Chondrocyte (in vitro differentiated cells): ENCODE measurements at places on chromosomes 1 and 21. TPM values are rescaled to one million over a fixed set of nuclear protein-coding genes. Genes with fewer than 3 reads are reported as not detected.
A peak's percentile ranks its signal among the peaks of the same experiment; 100 is the strongest.

DNA sequence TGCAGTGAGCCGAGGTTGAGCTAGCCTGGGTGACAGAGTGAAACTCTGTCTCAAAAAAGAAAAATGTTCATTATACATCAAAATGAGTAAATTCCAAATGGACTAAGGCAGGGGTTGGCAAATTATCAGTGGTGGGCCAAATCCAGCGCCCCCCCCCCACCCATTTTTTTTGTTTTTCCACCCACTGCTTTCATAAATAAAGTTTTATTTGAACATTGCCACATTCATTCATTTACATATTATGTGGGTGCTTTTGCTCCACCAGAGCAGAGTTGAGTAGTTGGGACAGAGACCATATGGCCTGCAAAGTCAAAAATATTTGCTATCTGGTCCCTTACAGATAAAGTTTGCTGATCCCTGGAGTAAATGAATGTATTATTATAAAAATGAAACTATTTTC lies 99.4 kb downstream of the ZMYM4 start:
- no peak overlapping the region for H3K4me3 ChIP-seq
- DNase-seq, result no peak
- H3K27ac ChIP-seq, result no peak overlapping the region
- H3K4me1 ChIP-seq, result peaks cover 14% of the 10 kb centered on the region
- H3K27me3 ChIP-seq, result no peaks in the 10 kb centered on the region

GRCh38 chr1:119882132-119883049 lies 13.9 kb downstream of the ADAM30 start:
- DNase-seq, result no peak
- no peak overlapping the region for H3K27ac ChIP-seq
- H3K27me3 ChIP-seq, result no peaks in the 10 kb centered on the region
- H3K4me3 ChIP-seq, result no peak overlapping the region
- peaks cover 4% of the 10 kb centered on the region for H3K4me1 ChIP-seq

DNA sequence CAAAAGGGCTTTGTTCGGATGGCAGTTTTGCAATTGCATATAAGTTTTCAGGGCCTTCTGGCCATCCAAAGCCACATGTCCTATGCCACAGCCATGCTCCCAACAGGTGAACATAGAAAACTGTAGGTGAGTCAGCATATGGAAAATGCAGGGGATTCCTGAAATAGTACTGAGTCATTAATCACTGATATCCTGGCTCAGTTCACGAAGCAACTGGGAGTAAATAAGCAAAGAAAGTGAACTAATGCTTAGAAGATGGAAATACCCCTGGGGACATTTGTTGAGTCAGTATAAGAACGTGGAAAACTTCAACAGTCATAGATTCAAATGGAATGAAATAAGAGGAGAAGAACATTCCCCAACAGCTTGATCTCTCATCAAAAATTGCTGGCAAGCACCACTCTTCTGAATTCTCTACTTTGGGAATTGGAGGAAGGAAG lies 148.9 kb upstream of the RUNX1 start:
- no peaks in the 10 kb centered on the region for H3K27me3 ChIP-seq
- H3K4me3 ChIP-seq, result no peak overlapping the region
- H3K4me1 ChIP-seq, result peaks cover 42% of the 10 kb centered on the region
- no peaks in the 10 kb centered on the region for H3K36me3 ChIP-seq
- no peak for DNase-seq

KCNQ4 gene
- 0.60 to 3.4 TPM (median 3.0 TPM) in 3 replicates for total RNA-seq

- peaks cover 20% of the 10 kb centered on the region for H3K4me1 ChIP-seq
- H3K27ac ChIP-seq, result peak overlapping the region; percentile 49
- no peaks in the 10 kb centered on the region for H3K27me3 ChIP-seq
- no peaks in the 10 kb centered on the region for H3K36me3 ChIP-seq
- H3K4me3 ChIP-seq, result no peak overlapping the region
- no peak for DNase-seq
Measured at GRCh38 chr1:203564024-203564423, 62.6 kb upstream of the ATP2B4 start.

- H3K27ac ChIP-seq, result no peak overlapping the region
- DNase-seq, result no peak
- H3K36me3 ChIP-seq, result no peaks in the 10 kb centered on the region
- peaks cover 12% of the 10 kb centered on the region for H3K4me1 ChIP-seq
Measured at GRCh38 chr1:246497331-246497915, 9.7 kb downstream of the SMYD3 start.

PCAT6 gene
- total RNA-seq, result 4.2 to 6.8 TPM (median 4.5 TPM) in 3 replicates

DNA sequence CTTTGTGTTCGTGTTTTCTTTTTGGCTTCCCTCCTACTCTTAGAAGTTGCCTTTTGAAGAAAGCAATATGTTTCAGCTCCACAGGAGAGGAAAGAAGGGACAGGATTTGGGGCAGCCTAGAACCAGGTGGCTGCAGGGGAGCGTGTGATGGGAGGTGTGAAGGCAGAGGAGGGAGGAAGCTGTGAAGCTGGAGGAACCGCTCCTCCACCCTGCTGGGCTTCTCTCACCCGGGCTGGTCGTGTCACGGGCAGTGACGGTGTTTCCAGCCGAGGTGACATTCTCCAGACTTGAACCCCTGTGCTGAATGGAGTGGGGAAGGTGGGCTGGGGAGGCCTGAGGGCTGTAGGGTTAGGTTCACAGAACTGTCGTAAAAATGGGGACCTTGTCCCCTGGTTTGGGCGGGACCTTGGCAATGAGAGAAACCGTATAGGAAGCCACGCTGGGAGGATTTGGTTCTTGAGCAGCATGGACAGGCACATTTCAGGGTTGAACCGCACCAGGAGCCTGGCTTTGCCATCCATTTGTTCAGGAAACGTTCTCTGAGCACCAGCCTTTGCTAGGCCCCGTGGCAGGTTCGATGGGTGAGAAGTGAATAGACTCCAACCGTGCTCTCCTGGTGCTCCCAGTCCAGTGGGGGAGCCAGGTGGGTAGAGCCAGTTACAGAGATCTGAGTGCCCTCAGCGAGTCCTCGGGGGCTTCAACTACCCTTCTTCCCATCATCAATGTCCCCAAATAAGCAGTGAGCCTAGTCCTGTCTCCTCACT lies 103.0 kb downstream of the PRDM2 start:
- H3K4me3 ChIP-seq, result no peak overlapping the region
- no peaks in the 10 kb centered on the region for H3K36me3 ChIP-seq
- peaks cover 3% of the 10 kb centered on the region for H3K4me1 ChIP-seq
- DNase-seq, result no peak
- no peaks in the 10 kb centered on the region for H3K27me3 ChIP-seq

CLDN17 gene
- not detected in 3 replicates for total RNA-seq

- no peaks in the 10 kb centered on the region for H3K27me3 ChIP-seq
- no peak for DNase-seq
- no peaks in the 10 kb centered on the region for H3K4me1 ChIP-seq
- H3K4me3 ChIP-seq, result no peak overlapping the region
- H3K36me3 ChIP-seq, result peaks cover 2% of the 10 kb centered on the region
- H3K27ac ChIP-seq, result no peak overlapping the region
Measured at GRCh38 chr1:198959032-198959431, 320.2 kb downstream of the PTPRC start.

- no peaks in the 10 kb centered on the region for H3K36me3 ChIP-seq
- DNase-seq, result no peak
- H3K27ac ChIP-seq, result peak overlapping the region; percentile 2
- H3K27me3 ChIP-seq, result no peaks in the 10 kb centered on the region
- no peak overlapping the region for H3K4me3 ChIP-seq
Measured at GRCh38 chr1:163083690-163084089, 14.5 kb downstream of the RGS4 start.

GRCh38 chr1:110328274-110328673 lies 10.9 kb upstream of the RBM15 start:
- H3K27ac ChIP-seq, result no peak overlapping the region
- DNase-seq, result no peak
- H3K27me3 ChIP-seq, result no peaks in the 10 kb centered on the region
- no peak overlapping the region for H3K4me3 ChIP-seq
- H3K4me1 ChIP-seq, result no peaks in the 10 kb centered on the region

GRCh38 chr1:15384301-15384901 lies 25.3 kb upstream of the EFHD2 start:
- H3K27ac ChIP-seq, result no peak overlapping the region
- H3K36me3 ChIP-seq, result no peaks in the 10 kb centered on the region
- H3K27me3 ChIP-seq, result peaks cover 47% of the 10 kb centered on the region
- no peak for DNase-seq
- H3K4me3 ChIP-seq, result no peak overlapping the region
- H3K4me1 ChIP-seq, result no peaks in the 10 kb centered on the region

- H3K27ac ChIP-seq, result no peak overlapping the region
- H3K36me3 ChIP-seq, result no peaks in the 10 kb centered on the region
- no peaks in the 10 kb centered on the region for H3K4me1 ChIP-seq
- DNase-seq, result no peak
- H3K4me3 ChIP-seq, result no peak overlapping the region
- peaks cover 16% of the 10 kb centered on the region for H3K27me3 ChIP-seq
Measured at GRCh38 chr1:30300669-30301068, 422.7 kb downstream of the MATN1 start.

- H3K4me1 ChIP-seq, result peaks cover 69% of the 10 kb centered on the region
- H3K4me3 ChIP-seq, result peak overlapping the region; percentile 93
- peak overlapping the region; percentile 99 for H3K27ac ChIP-seq
- H3K36me3 ChIP-seq, result peaks cover 28% of the 10 kb centered on the region
- no peaks in the 10 kb centered on the region for H3K27me3 ChIP-seq
- no peak for DNase-seq
Measured at GRCh38 chr1:234608025-234608910, 1.7 kb downstream of the IRF2BP2 start.

SLC45A1 gene
- total RNA-seq, result 2.9 to 5.1 TPM (median 4.8 TPM) in 3 replicates

- H3K27me3 ChIP-seq, result no peaks in the 10 kb centered on the region
- no peak overlapping the region for H3K4me3 ChIP-seq
- H3K36me3 ChIP-seq, result no peaks in the 10 kb centered on the region
- no peaks in the 10 kb centered on the region for H3K4me1 ChIP-seq
Measured at GRCh38 chr21:26599261-26599660, 26.2 kb upstream of the CYYR1 start.

- H3K27ac ChIP-seq, result no peak overlapping the region
- no peaks in the 10 kb centered on the region for H3K36me3 ChIP-seq
- no peak for DNase-seq
- no peaks in the 10 kb centered on the region for H3K27me3 ChIP-seq
- H3K4me3 ChIP-seq, result no peak overlapping the region
- no peaks in the 10 kb centered on the region for H3K4me1 ChIP-seq
Measured at GRCh38 chr1:11000526-11000925, 11.9 kb upstream of the TARDBP start.

DNA sequence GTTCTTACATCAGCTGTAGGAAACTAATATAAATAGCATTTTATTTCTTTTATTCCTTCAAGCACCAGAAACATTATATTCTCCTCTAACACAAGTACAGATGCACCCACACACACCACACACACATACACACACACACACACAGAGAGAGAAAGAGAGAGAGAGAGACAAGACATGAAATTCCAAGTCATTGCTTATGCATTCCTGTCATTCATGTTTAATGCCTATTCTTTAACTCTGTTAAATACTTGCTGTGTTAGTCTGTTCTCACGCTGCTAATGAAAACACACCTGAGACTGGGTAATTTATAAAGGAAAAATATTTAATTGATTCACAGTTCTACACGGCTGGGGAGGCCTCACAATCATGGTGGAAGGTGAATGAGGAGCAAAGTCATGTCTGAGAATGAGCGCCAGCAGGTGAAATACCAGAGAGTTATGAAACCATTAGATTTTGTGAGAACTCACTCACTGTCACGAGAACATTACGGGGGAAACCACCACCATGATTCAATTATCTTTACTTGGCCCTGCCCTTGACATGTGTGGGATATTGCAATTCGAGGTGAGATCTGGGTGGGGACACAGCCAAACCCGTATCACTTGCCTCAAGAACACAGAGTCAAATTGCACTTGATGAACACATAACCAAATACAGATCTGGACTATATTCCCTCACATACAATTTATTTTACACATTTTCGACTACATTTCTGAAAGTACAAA lies 1058.1 kb upstream of the TMPRSS15 start:
- no peak overlapping the region for H3K4me3 ChIP-seq
- H3K27me3 ChIP-seq, result no peaks in the 10 kb centered on the region
- H3K27ac ChIP-seq, result peak overlapping the region; percentile 81
- peaks cover 1% of the 10 kb centered on the region for H3K36me3 ChIP-seq
- no peak for DNase-seq
- H3K4me1 ChIP-seq, result peaks cover 20% of the 10 kb centered on the region

DNA sequence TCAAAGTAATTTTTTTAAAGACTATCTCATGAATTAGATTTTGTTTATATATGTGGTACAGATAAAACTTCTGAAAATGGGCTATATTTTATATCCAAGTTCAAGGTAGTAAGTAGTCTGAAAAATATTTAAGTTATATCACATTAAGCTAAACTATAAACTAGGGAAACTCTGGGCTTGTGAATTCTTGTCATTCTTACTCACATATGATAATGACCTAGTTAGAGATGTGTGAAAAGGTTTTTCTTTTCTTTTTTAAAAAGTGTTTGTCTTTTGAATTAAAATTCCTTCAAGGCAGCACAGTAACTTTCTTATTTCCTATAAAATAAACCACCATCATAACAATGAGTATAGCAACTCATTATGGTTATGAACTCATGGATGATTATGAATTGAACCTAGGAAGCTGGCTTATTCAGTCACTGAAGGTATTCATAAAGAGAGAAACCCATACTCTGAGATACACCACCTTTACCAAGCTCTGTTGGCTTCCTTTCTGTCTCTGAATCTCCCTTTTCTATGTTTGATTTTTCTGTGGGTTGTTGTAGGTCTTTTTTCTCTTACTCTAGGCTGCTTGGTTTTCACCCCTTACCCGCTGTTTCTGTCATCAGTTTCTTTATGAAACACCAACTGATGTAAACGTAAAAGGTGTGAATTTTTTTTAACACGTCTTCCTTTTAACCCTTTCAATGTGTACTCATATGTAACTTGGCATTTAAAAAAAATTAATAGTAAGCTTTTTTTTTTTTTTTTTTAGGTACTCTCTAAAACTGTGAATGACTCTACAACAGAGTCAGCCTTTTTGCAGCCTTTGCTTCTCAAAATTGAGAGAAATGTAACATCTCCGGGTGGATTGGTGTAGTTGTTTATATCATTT lies 25.2 kb downstream of the IL12RB2 start:
- no peak overlapping the region for H3K27ac ChIP-seq
- no peaks in the 10 kb centered on the region for H3K36me3 ChIP-seq
- H3K4me1 ChIP-seq, result no peaks in the 10 kb centered on the region
- H3K4me3 ChIP-seq, result no peak overlapping the region

- no peak overlapping the region for H3K27ac ChIP-seq
- peaks cover 32% of the 10 kb centered on the region for H3K4me1 ChIP-seq
- no peaks in the 10 kb centered on the region for H3K27me3 ChIP-seq
- H3K36me3 ChIP-seq, result no peaks in the 10 kb centered on the region
Measured at GRCh38 chr21:46048926-46049889, 48.7 kb upstream of the COL6A2 start.

- H3K4me1 ChIP-seq, result peaks cover 4% of the 10 kb centered on the region
- H3K27me3 ChIP-seq, result no peaks in the 10 kb centered on the region
- H3K27ac ChIP-seq, result no peak overlapping the region
- no peaks in the 10 kb centered on the region for H3K36me3 ChIP-seq
Measured at GRCh38 chr1:41870076-41870562, 48.6 kb downstream of the HIVEP3 start.

- no peak overlapping the region for H3K27ac ChIP-seq
- DNase-seq, result no peak
- H3K36me3 ChIP-seq, result peaks cover 12% of the 10 kb centered on the region
- H3K27me3 ChIP-seq, result no peaks in the 10 kb centered on the region
- H3K4me1 ChIP-seq, result no peaks in the 10 kb centered on the region
- no peak overlapping the region for H3K4me3 ChIP-seq
Measured at GRCh38 chr1:178768423-178768822, 43.4 kb downstream of the RALGPS2 start.

GRCh38 chr1:173914366-173914871 lies 2.7 kb downstream of the SERPINC1 start:
- no peak overlapping the region for H3K27ac ChIP-seq
- no peaks in the 10 kb centered on the region for H3K36me3 ChIP-seq
- no peaks in the 10 kb centered on the region for H3K27me3 ChIP-seq
- H3K4me3 ChIP-seq, result no peak overlapping the region
